ENCODE measurements at places on chromosomes 1 and 21. TPM values are rescaled to one million over a fixed set of nuclear protein-coding genes. Genes with fewer than 3 reads are reported as not detected.

LRRC71 gene
- total RNA-seq = not detected

CYP2J2 gene
- 1.6 TPM for total RNA-seq

LCE6A gene
- total RNA-seq = not detected

TNFRSF14 gene
- total RNA-seq = 145 TPM

OR2AK2 gene
- total RNA-seq = not detected

DNA sequence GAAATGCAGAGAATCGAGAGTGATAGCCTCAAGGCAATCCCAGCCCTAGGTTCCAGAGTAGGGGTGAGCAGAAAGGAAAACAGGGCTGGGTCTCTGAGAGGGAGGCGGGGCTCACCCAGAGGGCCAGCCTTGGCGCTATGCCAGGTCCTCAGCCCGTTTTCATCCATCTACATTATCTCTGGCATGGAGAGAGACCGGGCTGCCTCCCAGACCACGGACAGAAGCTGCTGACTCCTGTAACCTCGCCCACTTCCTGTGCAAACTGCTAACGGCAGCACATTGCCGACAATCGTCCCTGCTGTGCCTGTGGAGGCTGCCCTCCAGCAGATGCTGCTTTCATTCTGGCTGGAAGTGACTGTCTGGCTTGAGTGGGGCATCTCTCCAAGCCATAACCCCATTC, 569.1 kb downstream of the NPHP4 start:
- peak; percentile 44 for DNase-seq
- H3K27me3 ChIP-seq = peaks cover 9% of the 10 kb centered on the region
- no peak overlapping the region for H3K4me3 ChIP-seq
- H3K4me1 ChIP-seq = peaks cover 17% of the 10 kb centered on the region
- no peak overlapping the region for H3K27ac ChIP-seq

- H3K27me3 ChIP-seq = no peaks in the 10 kb centered on the region
- peak overlapping the region; percentile 89 for H3K4me3 ChIP-seq
- peaks cover 37% of the 10 kb centered on the region for H3K36me3 ChIP-seq
- peaks cover 32% of the 10 kb centered on the region for H3K4me1 ChIP-seq
Measured at GRCh38 chr1:62437273-62437940, 558 bp downstream of the USP1 start.

DNA sequence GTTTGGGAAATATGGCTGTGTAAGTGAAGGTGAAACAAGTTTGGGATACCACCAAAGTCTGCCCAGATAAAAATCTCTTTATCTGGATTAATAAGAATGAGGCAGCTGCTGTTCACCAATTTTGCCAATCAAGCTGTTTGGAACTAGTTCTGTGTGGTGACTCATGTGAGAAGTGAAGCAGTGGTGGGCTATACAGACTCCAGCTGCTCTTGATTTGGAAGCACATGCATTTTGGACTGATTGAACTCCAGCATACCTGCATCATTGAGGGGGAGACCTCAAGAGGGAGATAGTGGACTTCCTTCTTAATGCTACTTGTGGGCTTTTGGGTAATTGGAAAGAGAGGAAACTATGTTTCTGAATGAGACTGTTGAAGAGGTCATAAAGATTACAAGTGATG, 99.2 kb upstream of the B3GALT2 start:
- peaks cover 15% of the 10 kb centered on the region for H3K4me1 ChIP-seq
- H3K4me3 ChIP-seq = no peak overlapping the region
- H3K36me3 ChIP-seq = no peaks in the 10 kb centered on the region
- H3K27ac ChIP-seq = no peak overlapping the region

- no peaks in the 10 kb centered on the region for H3K36me3 ChIP-seq
- peaks cover 8% of the 10 kb centered on the region for H3K4me1 ChIP-seq
- DNase-seq = peak; percentile 16
- peaks cover 61% of the 10 kb centered on the region for H3K27me3 ChIP-seq
Measured at GRCh38 chr1:34163792-34164731, 968 bp downstream of the CSMD2 start.

DNA sequence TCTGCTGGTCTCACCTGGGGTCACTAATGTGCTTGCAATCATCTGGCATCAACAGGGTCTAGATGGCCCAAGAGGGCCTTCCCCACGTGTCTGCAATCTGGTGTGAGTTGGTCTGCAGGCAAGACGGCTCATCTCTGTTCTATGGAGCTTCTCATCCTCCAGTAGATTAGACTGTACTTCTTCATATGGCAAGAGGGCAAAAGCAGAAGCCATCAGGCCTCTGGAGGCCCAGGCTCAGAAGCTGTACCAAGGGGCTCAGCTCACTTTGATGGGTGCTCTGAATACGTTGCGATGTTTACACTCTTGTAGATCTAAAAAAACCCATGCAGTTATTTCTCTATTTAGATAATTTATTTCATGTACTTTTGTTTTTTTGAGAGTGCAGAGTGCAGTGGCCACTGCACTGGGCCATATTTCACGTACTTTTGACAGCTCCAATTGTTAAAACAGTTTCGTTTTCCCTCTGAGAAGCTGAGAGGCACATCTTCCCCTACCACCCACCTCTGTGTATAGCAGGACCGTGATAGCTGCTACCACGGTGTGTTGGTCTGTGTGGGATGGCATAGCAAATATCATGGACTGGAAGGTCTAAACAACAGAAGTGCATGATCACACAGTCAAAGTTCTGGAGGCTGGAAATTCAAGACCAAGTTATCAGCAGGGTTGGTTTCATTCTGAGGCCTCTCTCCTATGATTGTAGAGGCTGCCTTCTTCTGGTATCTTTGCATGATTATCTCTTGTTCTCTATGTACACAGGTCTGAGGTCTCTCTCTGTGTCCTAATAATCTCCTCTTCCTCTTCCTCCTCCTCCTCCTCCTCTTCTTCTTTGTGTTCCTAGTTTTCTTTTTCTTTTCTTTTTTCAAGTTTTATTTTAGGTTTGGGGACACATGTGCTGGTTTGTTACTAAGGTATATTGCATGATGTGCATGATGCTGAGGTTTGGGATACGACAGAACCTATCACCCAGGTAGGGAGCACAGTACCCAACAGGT, 17.0 kb downstream of the CITED4 start:
- DNase-seq = no peak
- no peaks in the 10 kb centered on the region for H3K36me3 ChIP-seq
- H3K4me1 ChIP-seq = peaks cover 23% of the 10 kb centered on the region
- H3K27me3 ChIP-seq = no peaks in the 10 kb centered on the region
- no peak overlapping the region for H3K27ac ChIP-seq

DNA sequence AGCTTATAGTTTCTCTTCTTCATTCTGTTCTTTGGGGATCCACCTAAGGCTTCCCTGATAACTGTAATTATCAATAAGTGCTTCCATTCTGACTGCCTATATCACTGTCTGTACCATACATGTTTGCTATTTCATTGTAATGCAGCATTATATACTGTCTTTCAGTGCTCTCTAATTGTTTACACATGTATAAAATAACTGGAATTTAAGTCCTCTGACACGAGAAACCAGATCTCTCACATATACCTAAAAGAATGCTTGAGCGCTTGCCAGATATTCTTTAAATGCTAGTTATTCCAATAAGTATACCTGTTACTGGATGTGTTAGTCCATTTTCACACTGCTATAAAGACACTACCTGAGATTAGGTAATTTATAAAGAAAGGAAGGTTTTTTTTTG, 34.7 kb downstream of the CELF3 start:
- H3K27ac ChIP-seq = no peak overlapping the region
- H3K27me3 ChIP-seq = no peaks in the 10 kb centered on the region
- H3K36me3 ChIP-seq = peaks cover 17% of the 10 kb centered on the region
- no peak for DNase-seq
- no peak overlapping the region for H3K4me3 ChIP-seq

- peaks cover 74% of the 10 kb centered on the region for H3K36me3 ChIP-seq
- no peak overlapping the region for H3K4me3 ChIP-seq
- no peaks in the 10 kb centered on the region for H3K27me3 ChIP-seq
- peak overlapping the region; percentile 4 for H3K27ac ChIP-seq
Measured at GRCh38 chr1:55118651-55119329, 79.4 kb downstream of the PCSK9 start.

- H3K4me1 ChIP-seq = no peaks in the 10 kb centered on the region
- DNase-seq = no peak
- no peak overlapping the region for H3K4me3 ChIP-seq
Measured at GRCh38 chr21:16302851-16303282, 573.1 kb downstream of the USP25 start.

DNA sequence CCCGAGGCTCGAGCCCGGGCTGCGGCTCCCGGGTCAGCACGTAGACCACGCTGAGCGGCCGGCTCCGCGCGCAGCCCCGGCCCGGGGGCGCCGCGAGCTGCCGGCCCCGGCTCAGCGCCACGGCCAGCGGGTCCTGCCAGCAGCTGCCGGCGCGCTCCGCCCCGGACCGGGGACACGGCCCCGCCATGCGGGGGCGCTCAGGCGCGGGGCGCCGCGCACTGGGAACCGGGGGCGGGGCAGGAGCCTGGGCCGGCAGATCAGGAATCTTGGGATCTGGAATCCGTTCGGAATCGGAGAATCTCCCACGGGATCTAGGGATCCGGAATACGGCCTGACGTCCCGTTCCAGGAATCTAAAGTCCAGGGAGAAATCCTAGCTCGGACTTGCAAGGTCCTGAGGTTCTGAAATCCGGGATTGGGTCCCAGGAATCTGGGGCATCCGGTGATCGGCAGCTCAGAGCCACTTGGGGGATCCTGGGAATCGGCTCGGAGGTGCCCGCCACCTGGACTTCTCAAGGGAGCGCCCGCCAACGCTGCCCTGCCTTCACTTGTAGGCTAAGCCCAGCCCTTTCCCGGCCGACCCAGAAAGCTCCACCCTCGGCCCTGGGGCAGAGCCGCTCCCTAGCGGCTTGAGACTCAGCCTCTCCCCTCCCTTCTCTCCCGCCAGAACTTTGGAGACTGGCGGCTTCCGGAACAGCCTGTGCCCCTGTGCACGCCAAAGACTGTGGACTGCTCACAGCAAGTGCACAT, at the start of gene MAP3K6:
MAP3K6 (minus strand) TSS at position 551 of the 749 bp plus-strand sequence; CDS start at position 187, 364 bp downstream.
- no peaks in the 10 kb centered on the region for H3K27me3 ChIP-seq
- H3K36me3 ChIP-seq = no peaks in the 10 kb centered on the region
- peak; percentile 80 for DNase-seq
- H3K27ac ChIP-seq = peak within 1 kb of the TSS; percentile 73
- H3K4me1 ChIP-seq = peaks cover 30% of the 10 kb centered on the region

DNA sequence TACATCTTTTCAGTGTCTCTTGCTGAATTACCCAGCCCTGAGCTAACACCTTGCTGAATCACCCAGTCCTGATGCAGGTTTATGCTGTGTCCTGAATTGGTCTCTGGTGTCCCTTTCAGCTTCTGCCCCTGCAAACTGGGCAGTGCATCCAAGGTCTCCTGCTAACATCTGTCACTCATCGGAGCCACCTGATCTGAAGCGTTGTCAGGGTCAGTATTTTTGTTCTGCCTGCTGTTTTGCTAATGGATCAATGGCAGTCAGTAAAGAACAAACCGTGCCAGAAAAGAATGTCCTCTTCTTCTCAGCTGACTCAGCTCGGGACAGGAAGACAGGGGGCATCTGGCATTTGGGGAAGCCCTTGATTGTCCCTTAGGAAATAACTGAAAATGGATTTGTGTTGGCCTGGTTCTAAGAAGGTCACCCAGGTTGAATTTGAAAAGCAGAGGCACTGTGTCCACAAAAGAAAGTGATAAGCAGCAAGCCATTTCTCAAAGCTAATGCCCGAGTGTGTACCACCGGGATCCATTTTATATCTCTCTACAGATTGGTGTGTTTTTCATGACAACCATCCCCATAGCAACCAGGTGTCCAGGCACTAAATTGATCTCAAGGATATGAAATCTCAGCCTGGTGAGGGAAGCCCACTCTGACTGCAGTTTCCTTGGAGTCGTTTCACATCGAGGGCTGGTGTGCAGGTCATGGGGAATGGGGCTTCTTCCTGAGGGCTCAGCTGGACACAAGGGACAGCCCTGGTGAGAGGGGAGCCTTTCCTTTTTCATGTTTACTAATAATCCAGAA, 109.7 kb upstream of the IRF2BP2 start:
- no peak overlapping the region for H3K27ac ChIP-seq
- DNase-seq = no peak
- H3K4me3 ChIP-seq = no peak overlapping the region
- H3K36me3 ChIP-seq = no peaks in the 10 kb centered on the region
- no peaks in the 10 kb centered on the region for H3K27me3 ChIP-seq
- peaks cover 36% of the 10 kb centered on the region for H3K4me1 ChIP-seq

DNA sequence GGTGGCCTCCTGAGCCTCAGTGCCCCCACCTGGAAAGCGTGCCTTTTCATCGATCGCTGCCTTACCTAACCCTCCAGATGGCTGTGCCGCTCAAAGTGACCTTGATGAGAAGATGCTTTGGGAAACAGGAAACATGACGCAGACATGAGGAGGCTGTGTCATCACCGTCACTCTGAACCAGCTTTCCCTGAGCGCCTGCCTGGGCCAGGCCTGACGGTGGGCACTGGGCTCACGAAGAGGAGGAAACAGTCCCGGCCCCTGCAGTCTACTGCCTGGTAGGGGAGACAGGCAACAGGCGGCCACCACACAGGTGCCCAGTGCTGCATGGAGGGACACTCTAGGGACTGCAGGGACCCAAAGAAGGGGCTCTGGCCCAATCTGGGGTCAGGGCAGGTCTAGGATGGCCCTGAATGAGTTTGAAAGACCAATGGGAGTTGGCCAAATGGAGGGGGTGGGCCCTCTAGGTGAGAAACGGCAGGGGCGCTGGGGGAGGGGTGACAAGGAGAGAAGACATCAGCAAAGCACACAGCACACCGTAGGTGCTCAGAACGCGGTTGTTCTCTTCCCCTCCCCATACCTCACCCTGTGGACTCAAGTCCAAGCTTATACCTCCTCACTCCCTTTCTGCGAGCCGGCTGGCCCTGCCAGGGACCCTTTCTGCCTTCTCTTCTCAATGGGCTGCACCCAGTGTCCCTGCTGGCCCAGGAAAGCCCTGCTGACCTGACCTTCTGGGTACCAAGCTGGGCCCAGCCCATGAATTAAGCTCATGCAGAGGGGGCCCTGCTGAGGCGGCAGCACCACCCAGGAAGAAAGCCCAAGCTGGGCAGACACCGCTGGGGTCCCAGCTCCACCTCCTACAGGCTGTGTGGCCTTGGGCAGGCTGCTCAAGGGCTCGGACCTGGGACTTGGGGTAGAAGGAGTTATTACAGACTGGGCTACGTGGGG, 44.9 kb downstream of the GLIS1 start:
- H3K4me3 ChIP-seq = no peak overlapping the region
- H3K27ac ChIP-seq = no peak overlapping the region
- no peak for DNase-seq
- H3K27me3 ChIP-seq = peaks cover 4% of the 10 kb centered on the region

DNA sequence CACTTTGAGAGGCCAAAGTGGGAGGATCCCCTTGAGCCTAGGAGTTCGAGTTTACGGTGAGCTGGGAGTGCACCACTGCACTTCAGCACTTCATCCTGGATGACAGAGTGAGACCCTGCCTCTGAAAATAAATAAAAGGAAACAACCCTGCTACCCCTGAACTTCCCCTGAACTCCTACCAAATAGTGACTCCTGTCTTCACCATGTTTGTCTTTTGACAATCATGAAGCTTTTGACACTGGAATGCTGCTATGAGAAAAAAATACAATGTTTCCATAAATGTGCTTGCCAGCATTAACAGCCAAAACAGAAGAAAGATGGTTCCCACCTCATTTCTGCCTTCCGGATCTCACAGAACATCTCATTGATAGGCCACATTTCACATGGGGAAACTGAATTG, 10.4 kb downstream of the ZBTB8A start:
- H3K4me3 ChIP-seq = no peak overlapping the region
- no peak overlapping the region for H3K27ac ChIP-seq
- H3K27me3 ChIP-seq = peaks cover 5% of the 10 kb centered on the region
- no peaks in the 10 kb centered on the region for H3K36me3 ChIP-seq
- no peaks in the 10 kb centered on the region for H3K4me1 ChIP-seq
